Body of pancreas (tissue), 4 donors: ENCODE measurements at places on chromosomes 16 and 17. TPM values are rescaled to one million over a fixed set of nuclear protein-coding genes. Genes with fewer than 3 reads are reported as not detected.

STX1B gene
- total RNA-seq: 0.33 TPM

SRL gene
- not detected for total RNA-seq

CTRL gene
- total RNA-seq: 1,726 TPM

CNTD1 gene
- total RNA-seq: not detected

LPO gene
- not detected for total RNA-seq

CDYL2 gene
- 7.8 TPM for total RNA-seq

ZG16 gene
- total RNA-seq: 0.26 TPM

SEZ6L2 gene
- 19.2 TPM for total RNA-seq

GRCh38 chr17:17624741-17625140 is 33.2 kb upstream of the PEMT start:
- no peak overlapping the region for H3K27ac ChIP-seq
- H3K4me3 ChIP-seq: no peak overlapping the region
- H3K36me3 ChIP-seq: no peaks in the 10 kb centered on the region
- H3K27me3 ChIP-seq: no peaks in the 10 kb centered on the region
- no peak for DNase-seq

DNA sequence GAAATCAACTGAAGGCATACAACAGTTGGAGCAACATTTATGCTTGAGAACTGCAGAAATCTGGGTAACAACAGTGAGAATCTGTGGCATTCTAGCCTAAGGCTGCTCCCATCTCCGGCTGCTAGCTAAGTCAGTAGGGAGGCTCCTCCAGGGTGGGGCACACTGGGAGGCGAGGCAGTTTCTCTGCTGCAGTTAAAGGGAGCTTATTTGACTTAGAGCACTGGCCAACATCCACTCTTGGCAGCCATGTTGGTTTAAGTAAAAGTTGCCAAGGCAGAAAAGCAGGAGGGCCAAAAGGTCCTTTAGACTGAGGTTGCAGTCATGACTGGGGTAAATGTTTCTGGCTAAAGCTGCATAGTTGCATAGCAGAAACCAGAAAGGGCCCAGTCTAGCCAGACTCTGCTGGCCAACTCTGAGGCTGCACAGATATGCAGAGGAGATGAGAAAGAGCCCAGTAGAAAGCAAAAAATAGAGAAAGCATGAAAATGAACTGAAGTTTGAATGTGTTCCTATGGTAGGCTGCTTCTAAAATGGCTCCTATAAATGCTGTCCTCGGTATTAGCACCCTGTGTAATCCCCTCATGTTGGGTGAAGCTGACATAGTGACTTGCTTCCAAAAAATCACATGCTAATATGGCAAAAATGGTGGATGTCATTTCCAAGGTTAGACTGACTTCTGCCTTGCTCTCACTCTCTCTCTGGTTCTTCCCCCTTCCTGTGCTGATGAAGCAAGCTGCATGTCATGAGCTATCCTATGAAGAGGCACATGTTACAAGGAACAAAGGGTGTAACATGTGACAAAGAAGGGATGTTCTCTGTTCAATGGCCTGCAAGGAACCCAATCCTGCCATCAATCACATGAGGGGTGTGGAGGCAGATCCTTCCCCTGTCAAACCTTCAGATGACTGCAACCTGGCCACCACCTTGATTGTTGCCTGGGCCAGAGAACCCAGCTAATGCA is 3.7 kb upstream of the C16orf78 start:
- no peak overlapping the region for H3K27ac ChIP-seq
- no peaks in the 10 kb centered on the region for H3K36me3 ChIP-seq
- H3K27me3 ChIP-seq: no peaks in the 10 kb centered on the region
- H3K4me3 ChIP-seq: no peak overlapping the region
- H3K4me1 ChIP-seq: no peaks in the 10 kb centered on the region

- peaks cover 53% of the 10 kb centered on the region for H3K4me1 ChIP-seq
- H3K27ac ChIP-seq: no peak overlapping the region
- H3K27me3 ChIP-seq: no peaks in the 10 kb centered on the region
- H3K36me3 ChIP-seq: no peaks in the 10 kb centered on the region
These were observed 3.0 kb downstream of the SECTM1 start for GRCh38 chr17:82330322-82331239.

DNA sequence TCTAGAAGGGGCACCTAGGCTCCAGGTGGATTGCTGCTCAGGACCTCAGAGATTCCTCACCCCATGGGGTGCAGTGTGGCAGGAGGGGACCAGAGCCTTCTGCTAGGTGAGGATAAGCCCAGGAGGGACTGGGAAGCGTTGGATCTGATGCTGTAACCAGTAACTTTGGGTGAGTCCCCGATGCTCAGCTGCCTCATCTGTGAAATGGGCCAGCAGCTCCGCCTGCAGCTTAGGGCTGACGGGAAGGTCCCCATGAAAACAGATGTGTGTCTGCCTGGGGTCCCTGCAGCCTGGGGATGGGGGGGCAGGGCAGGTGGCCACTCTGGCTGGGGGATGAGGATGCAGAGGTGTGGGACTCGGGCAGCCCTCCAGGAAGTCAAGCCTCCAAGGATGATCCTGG is 2.7 kb upstream of the CASKIN1 start:
- peaks cover 13% of the 10 kb centered on the region for H3K4me1 ChIP-seq
- no peak overlapping the region for H3K27ac ChIP-seq
- H3K36me3 ChIP-seq: no peaks in the 10 kb centered on the region
- no peaks in the 10 kb centered on the region for H3K27me3 ChIP-seq

DNA sequence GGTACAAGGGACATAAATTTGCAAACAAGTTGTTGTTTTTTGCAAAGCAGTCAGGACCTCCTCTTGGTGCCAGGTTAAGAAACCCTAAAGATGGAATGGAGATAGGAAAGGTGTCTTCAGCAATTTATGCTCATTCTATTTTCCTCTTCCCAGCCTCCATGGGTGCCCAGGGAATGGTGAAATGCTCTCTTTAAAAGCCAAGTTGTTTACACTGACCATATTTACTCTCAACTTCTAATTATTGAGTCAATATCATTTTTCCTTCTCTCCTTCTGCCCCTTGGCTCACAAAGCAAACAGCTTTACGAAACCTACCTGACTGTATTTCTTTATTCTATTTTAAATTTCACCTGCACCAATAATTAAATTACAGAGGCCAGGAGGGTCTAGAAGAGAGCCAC is 138.5 kb upstream of the IRX3 start:
- H3K4me1 ChIP-seq: peaks cover 54% of the 10 kb centered on the region
- peak overlapping the region; percentile 37 for H3K27ac ChIP-seq
- no peak for DNase-seq
- no peak overlapping the region for H3K4me3 ChIP-seq
- no peaks in the 10 kb centered on the region for H3K27me3 ChIP-seq

- peaks cover 29% of the 10 kb centered on the region for H3K4me1 ChIP-seq
- no peaks in the 10 kb centered on the region for H3K36me3 ChIP-seq
- DNase-seq: peak; percentile 37
- H3K4me3 ChIP-seq: no peak overlapping the region
- H3K27me3 ChIP-seq: no peaks in the 10 kb centered on the region
These were observed 106.2 kb downstream of the XYLT1 start for GRCh38 chr16:17364319-17365210.

DNA sequence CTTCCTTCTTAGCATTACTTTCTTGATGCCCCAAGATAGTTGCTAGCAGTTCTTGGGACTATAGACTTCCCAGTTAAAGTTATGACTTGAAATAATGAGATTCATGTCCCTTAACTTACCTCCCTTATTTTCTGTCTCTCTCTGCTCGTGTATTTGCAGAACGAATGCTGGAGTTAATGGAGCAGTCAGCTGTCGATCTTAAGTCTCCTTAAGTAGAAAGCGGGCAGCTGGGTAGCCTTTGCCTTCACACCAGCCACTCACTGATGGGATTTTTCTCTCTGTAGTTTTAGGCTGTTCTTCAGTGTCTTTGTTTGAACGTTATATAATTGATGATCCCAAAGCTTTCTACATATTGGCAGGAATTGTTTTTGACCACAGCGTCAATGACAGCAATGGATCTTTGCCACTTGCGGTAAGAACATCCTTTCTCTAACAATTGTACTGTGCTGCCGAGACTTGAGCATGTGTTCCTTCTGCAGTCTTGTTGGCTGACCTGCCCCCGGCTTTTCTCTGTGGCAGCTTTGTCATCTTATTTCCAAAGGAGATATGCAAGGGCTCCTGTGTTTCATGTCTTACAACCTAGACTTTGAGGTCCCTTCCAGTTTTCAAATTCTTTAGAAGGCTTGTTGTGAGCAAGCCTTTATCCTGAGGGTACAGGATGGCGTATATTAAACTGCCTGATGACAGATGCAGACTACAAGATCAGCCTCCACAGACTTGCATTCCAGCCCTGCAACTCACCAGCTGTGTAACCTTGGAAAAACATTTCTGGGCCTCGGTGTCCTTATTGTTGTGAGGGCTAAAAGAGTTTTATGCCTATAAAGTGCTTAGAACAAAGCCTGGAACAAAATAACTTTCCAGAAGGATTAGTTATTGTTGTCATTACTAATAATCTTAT is 25.1 kb upstream of the ABCA3 start:
- no peaks in the 10 kb centered on the region for H3K27me3 ChIP-seq
- no peak overlapping the region for H3K4me3 ChIP-seq
- H3K4me1 ChIP-seq: peaks cover 27% of the 10 kb centered on the region
- no peaks in the 10 kb centered on the region for H3K36me3 ChIP-seq
- no peak for DNase-seq

GRCh38 chr17:10328971-10329923 is 43.6 kb downstream of the MYH13 start:
- H3K4me3 ChIP-seq: no peak overlapping the region
- no peak for DNase-seq
- no peaks in the 10 kb centered on the region for H3K4me1 ChIP-seq
- no peak overlapping the region for H3K27ac ChIP-seq
- no peaks in the 10 kb centered on the region for H3K27me3 ChIP-seq
- H3K36me3 ChIP-seq: no peaks in the 10 kb centered on the region

- no peak overlapping the region for H3K27ac ChIP-seq
- no peak overlapping the region for H3K4me3 ChIP-seq
- H3K27me3 ChIP-seq: no peaks in the 10 kb centered on the region
- H3K4me1 ChIP-seq: peaks cover 45% of the 10 kb centered on the region
- DNase-seq: no peak
- peaks cover 33% of the 10 kb centered on the region for H3K36me3 ChIP-seq
These were observed 7.0 kb downstream of the ZNF598 start for GRCh38 chr16:2002406-2003230.

DNA sequence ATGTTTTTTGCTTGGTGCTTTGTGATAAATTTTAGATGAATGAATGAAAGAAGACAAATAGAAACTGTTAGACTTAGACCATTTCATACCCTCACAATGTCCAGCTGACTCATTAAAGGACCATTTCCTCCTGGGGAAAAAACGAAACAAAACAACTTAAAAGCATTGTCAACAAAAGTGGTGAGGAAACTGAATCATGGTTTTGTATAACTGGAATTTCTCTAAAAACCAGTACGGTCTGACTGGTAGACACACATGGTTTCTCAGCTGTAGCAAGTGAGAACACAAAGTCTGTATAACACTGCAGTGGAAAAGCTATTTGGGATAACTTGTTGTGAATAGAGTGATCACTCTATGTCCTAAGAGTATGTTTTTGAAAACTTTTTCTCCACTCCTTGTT is 5.3 kb upstream of the DDX52 start:
- H3K27me3 ChIP-seq: no peaks in the 10 kb centered on the region
- no peaks in the 10 kb centered on the region for H3K36me3 ChIP-seq
- no peak overlapping the region for H3K4me3 ChIP-seq
- DNase-seq: no peak
- peaks cover 13% of the 10 kb centered on the region for H3K4me1 ChIP-seq
- H3K27ac ChIP-seq: peak overlapping the region; percentile 38

DNA sequence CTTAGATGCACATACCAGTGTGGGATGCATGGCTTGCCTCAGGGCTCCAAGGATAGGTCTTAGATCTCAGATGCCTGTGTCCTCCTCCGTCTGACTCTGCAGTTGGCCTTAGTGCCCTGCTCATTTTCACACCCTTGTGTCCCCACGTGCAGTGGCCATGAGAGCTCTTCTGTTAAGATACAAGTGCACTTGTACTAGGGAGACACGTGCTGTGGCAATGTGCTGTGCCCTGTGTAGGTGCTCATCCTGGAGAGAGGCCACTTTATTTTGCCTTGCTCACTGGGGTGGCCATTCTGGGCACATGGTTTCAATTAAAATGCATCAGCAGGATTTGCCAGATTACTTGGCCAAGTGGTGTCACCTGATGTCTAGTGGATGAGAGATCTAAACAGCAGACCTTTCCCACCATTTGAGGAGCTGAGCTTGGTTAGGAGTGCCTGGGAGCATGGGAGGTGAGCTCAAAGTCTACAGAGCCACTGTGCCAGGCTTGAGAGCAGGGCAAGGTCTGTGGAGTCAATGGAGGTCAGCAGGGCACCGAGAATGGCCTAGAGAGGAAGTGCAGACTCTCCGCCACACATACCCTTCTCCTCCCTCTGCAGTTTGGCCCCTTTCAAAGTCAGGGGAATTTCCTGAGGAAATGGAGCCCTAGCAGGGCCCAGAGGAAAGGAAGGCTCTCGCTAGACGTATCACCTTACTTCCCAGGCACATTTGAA is 25.2 kb upstream of the SMPD3 start:
- H3K36me3 ChIP-seq: no peaks in the 10 kb centered on the region
- no peak overlapping the region for H3K4me3 ChIP-seq
- peaks cover 15% of the 10 kb centered on the region for H3K4me1 ChIP-seq
- H3K27me3 ChIP-seq: no peaks in the 10 kb centered on the region
- H3K27ac ChIP-seq: no peak overlapping the region
- DNase-seq: no peak

- H3K36me3 ChIP-seq: no peaks in the 10 kb centered on the region
- no peak overlapping the region for H3K4me3 ChIP-seq
- H3K4me1 ChIP-seq: peaks cover 25% of the 10 kb centered on the region
- no peak for DNase-seq
- no peaks in the 10 kb centered on the region for H3K27me3 ChIP-seq
These were observed 58.0 kb downstream of the PITPNC1 start for GRCh38 chr17:67435122-67435521.

- H3K4me1 ChIP-seq: peaks cover 15% of the 10 kb centered on the region
- no peaks in the 10 kb centered on the region for H3K27me3 ChIP-seq
- DNase-seq: no peak
- H3K4me3 ChIP-seq: no peak overlapping the region
- H3K27ac ChIP-seq: no peak overlapping the region
These were observed 25.2 kb downstream of the COTL1 start for GRCh38 chr16:84592718-84593117.

- no peak overlapping the region for H3K4me3 ChIP-seq
- H3K27me3 ChIP-seq: no peaks in the 10 kb centered on the region
- H3K36me3 ChIP-seq: no peaks in the 10 kb centered on the region
- DNase-seq: no peak
- H3K27ac ChIP-seq: peak overlapping the region; percentile 74
These were observed 786 bp downstream of the TMC7 start for GRCh38 chr16:18984435-18985005.

DNA sequence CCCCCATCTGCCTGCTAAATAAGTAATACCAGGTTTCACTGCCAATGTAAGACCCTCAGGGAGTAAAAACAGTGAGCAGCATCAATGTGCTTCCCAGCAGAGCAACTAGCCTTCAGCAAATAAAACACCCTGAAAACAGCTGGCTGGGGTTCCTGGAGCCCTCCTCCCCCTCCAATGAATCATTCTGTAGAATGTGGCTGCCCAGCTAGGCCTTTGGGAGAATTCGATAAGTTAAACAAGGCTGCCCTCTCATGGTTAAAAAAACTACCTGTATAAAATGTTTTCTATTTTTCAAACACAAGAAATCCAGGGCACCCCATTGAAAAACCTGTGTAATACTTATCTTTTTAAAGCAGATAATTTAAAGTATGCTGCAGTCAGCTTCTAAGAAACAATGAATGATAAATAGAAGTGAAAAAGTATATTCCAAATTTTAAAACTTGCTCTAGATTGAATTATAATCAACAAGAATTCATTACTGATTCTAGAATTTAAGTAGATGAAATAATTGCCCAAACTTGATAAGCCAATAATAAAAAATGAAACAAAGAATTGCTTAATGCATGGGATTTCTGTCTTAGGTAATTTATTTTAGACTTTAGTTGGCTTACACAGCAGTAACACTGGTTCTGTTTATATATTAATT is 9.4 kb upstream of the TOM1L1 start:
- no peaks in the 10 kb centered on the region for H3K4me1 ChIP-seq
- H3K27me3 ChIP-seq: no peaks in the 10 kb centered on the region
- no peaks in the 10 kb centered on the region for H3K36me3 ChIP-seq
- H3K4me3 ChIP-seq: no peak overlapping the region
- H3K27ac ChIP-seq: no peak overlapping the region
- peak; percentile 40 for DNase-seq
